ENCODE measurements at places on chromosomes 11 and 22. TPM values are rescaled to one million over a fixed set of nuclear protein-coding genes. Genes with fewer than 3 reads are reported as not detected.

NDUFS8 gene
- total RNA-seq: 159 TPM

ZFP91 gene
- total RNA-seq: 57.4 TPM

TRIM51 gene
- not detected for total RNA-seq

CCDC116 gene
- 0.51 TPM for total RNA-seq

- DNase-seq: no peak
Observed at GRCh38 chr22:46040471-46041465, 63.8 kb upstream of the WNT7B start.

DNA sequence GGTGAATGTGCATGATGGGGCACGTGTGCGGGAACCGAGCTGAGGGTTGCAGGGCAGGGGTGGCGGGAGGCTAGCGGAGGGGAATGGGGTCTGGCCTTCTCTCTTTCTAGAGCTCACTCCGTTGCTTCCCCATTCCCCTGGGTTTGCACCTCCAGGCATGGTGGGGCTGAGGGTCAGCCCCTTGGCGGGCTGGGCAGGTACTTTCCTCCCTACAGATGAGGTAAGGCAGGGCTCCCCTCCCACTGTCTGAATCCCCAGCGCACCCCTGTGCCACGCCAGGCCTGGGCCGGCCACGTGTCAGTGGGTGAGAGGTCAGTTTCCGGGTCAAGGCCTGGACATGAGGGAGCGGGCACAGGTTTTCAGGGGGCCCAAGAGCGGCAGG lies 8.9 kb downstream of the SUSD2 start:
- no peak for DNase-seq

GRCh38 chr11:72820439-72821139 lies 6.4 kb downstream of the ATG16L2 start:
- no peak for DNase-seq

GRCh38 chr11:29019960-29020683 lies 911.9 kb downstream of the METTL15 start:
- DNase-seq: no peak

APOA4 gene
- not detected for total RNA-seq

GRCh38 chr11:94139416-94139815 lies 10.8 kb downstream of the PANX1 start:
- DNase-seq: no peak

DNA sequence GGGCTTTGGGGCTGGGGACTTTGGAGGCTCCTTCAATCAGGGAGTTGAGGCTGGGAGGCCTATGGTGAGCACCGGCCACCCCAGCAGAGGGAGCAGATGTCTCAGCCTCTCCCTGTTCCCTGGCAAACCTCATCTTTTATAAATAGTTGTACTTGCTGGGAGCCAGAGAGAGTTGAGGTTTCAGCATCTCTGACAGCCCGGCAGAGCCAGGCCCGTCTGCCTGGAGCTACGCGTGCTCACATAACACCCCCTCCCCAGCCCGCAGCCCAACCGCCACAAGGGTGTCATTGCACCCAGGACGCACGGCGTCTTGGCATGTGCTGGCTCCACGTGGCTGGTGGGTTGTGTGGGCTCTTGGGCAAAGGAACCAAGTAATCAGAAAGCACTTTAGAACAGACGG lies 127.1 kb downstream of the CHST1 start:
- DNase-seq: no peak

DNA sequence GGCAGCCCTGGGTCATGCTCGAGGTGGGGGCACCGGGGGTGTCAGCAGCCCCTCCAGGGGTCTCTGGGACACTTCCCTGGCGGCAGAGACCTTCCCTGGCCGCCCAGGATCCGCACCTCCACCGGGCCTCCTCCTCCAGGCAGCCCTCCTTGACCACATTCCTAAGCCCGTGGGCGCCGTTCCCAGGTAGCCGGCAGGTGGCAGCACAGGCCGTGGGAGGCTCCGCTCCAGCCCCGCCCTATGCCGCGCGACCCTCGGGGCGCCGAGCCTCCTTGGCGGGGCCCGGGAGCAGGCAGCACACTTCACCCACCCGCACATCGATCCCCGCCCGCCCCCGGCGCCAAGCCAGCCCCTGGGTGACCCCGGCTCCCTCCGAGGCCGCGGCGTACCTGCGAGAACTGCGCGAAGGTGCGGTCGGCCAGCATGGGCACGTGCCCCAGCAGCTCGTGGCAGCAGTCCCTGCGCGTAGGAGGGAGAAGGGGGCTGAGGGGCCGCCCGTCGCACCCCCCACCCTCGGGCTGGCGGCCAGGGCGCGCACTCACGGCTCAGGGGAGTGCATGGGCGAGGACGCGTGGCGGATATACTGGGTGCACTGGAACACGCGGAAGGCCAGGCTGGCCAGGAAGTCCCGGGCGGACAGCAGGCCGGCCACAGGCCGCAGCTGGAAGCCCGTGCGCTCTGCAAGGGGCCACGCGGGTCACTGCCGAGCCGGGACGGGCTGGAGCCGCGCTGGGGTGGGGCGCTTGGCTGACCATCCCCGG lies 5.3 kb upstream of the INS start:
- DNase-seq: peak; percentile 78

API5 gene
- total RNA-seq: 171 TPM

GRCh38 chr22:20648306-20648903 lies 125.5 kb upstream of the SERPIND1 start:
- DNase-seq: no peak

OR56A5 gene
- not detected for total RNA-seq

DNA sequence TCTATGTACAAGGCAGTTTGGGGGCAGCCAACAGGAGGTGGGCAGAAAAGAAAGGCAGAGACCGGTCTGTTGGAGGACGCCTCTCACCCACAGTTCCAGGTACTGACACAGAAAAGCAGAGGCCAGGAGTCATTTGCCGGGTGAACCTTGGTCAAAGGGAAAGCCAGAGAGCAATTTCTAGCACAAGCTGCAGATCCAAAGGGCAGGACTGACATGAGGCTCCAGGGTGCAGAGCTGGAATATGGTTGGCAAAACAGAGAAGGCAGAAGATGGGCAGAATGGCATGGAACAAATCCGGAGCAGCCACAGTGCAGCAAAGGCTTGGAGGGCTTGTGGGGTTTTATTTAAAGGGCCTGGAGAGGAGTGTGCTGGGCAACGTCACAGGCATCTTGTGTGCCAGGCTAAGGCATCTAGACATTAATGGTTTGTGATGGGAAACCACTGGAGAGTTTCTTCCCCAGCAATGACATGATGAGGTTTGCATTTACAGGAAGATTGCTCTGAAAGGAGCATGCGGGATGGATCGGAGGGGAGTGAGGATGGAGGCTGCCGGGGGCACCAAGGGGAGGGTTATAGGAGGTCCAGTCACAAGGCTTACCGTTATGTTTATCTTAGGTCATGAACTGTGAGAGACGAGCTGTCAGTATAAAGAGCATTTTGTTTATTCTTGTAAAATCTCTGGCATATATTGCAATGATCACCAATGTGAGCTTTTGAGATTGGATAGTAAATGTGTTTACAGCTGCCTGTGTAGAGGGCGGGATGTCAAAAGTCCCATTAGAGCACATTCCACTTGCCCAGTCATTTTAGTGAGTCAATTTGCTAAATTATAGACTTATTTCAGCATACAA lies 5.7 kb upstream of the MMP20 start:
- no peak for DNase-seq

GRCh38 chr22:20176421-20177085 lies 25.7 kb upstream of the CCDC188 start:
- DNase-seq: no peak

DNA sequence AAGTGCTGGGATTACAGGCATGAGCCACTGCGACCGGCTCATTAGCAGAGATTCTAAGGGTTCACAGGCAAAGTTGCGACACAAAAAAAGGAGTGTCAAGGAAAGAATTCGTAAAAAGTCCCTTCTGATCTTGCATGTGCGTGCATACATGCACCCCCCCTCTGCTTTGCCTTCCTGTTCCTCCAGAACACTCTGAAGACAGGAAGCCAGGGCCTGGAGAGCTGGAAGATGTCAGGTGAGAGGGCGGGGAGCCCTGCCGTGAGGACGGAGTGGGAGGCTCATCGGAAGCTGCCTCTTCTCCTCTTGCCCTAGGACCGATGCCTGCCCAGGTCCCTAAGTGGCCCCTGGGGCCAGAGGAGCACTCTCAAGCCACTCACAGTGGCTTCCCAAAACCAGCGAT lies 89.1 kb downstream of the LARGE1 start:
- DNase-seq: no peak

- peak; percentile 74 for DNase-seq
Observed at GRCh38 chr11:19938169-19938856, 222.0 kb downstream of the DBX1 start.

GRCh38 chr11:76616676-76617552 lies 53.6 kb downstream of the LRRC32 start:
- DNase-seq: no peak

- no peak for DNase-seq
Observed at GRCh38 chr11:45481026-45481425, 184.4 kb downstream of the CHST1 start.

CCDC87 gene
- 0.21 TPM for total RNA-seq

KCTD14 gene
- total RNA-seq: not detected

KIRREL3 gene
- not detected for total RNA-seq

C11orf16 gene
- total RNA-seq: not detected

CARD18 gene
- not detected for total RNA-seq

EIF4G2 gene
- 1,120 TPM for total RNA-seq

- no peak for DNase-seq
Observed at GRCh38 chr11:26199331-26200095, 132.4 kb upstream of the ANO3 start.

TYR gene
- not detected for total RNA-seq

DNA sequence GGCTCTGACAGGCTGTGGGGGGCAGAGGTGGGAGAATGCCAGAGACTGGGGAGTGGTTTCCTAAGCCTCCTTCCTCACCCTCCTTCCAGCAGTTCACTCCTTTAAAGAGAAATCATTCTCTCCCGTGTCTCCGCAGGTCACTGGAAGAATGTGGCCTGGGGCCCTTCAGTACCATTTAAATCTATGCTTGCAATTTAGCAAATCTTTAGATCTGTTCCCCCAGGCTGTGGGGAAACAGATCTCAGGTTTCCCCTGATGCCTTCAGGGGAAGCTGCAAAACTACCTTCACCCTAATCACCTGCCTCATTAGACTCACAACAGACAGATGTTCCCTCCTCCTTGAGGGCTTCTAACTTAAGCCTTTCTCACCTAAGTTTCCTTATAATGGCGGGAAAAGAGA lies 55.3 kb downstream of the KIRREL3 start:
- DNase-seq: no peak

FXYD6 gene
- not detected for total RNA-seq

PGA5 gene
- not detected for total RNA-seq

DNA sequence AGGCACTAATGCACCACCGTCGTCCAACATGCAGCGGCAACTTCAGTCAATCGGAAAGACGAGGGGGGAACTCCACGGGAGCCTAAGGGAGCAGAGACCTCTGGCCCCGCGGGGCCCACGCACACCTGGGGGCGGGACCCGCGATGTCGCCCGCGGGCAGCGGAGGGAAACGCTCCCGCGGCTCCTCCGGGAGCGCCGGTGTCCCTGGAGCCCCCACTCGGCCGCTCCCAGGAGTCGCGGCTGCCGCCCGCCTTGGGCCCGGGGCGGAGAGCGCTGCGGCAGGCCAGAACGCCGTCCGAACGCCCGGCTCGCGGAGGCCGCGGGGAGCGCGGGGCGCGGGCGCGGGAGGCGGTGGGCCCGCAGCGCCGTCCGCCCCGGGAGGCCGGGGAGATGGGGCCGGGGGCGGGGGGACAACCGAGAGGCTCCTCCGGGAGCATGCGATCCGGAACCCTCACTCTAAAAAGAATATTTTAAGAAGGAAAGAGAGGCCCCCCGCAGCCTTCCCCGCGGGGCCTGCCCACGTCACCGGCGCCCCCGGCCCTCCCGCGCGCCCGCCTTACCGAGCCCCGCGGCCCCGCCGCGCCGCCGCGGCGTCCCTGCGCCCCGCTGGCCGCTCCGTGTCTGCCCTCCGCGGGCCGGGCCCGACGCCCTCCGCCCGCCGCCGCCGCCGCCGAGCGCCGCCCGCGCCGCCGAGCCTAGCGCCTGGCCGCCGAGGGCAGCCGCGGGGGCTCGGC lies 86.6 kb upstream of the ARHGAP32 start:
- peak; percentile 72 for DNase-seq

DNA sequence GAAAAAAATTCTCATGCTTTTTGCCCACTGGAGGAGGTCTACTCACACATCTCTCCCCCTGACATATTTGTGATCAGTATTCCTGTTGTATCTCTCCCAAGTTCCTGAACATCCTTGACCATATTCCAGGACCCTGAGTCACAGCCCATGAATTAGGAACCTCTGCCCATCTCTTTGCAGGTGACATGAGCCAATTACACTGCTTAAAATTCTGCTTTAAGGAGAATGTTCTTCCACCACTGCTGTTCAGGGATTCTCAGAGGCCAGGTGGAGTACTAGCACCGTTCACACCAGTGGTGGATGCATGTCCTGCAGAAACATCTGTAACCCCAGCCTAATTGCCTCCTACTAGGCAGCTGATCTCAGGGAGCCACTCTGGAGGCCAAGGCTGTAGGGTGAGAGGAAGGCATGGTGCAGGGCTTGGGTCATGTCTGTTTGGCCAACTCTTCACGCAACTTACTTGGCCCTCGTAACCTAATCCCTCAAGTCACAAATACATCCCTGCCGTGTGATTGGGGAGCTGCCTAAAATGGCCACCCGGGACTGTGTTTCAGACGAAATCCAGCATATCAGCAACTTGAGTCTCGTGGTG lies 104.8 kb downstream of the GGTLC2 start:
- no peak for DNase-seq

DNA sequence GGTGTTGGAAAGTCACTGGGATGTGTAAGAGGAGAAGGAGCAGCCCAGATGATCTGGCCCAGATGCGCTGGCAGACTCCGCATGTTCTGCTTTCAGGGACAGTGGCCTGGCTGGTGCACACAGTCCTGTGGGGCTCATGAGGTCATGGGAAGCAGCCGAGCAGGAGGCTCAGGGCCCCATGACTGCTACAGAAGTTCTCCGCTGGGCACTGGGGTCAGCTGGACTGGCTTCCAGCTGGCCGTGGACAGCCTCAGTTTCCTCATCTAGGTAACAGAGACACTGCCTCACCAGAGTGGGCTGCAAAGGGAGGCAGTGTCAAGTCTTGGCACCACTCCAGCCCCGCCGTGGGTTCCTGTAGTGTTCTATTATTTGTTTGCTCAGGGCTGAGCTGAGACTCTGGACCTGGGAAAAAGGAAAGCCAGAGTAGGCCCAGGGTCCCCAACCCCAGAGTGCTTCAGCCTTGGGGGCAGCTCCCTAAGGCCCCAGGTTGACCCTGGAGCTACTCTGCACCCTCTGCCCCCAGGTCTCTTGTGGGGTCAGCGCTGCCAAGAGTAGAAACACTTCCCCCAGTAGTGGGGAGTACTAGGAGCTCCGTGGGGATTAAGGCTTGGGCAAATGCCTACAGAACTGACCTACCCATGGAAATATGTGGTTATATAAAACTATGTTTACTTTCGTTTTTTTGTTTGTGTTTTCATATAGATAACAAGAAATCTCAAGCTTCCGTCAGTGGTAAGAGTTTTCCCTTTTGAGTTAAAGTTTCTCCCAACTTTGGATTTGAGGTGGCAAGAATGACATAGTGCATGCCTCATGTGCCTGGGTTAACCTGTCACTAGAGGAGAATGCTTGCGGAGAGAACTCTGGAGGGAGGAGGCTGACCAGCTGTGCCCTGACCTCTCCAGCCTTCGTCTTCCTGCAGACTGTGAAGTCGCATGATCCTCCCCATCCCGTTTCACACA lies 45.3 kb downstream of the MED15 start:
- no peak for DNase-seq
